ENCODE measurements at places on chromosomes 11 and 22.
A peak's percentile ranks its signal among the peaks of the same experiment; 100 is the strongest.

DNA sequence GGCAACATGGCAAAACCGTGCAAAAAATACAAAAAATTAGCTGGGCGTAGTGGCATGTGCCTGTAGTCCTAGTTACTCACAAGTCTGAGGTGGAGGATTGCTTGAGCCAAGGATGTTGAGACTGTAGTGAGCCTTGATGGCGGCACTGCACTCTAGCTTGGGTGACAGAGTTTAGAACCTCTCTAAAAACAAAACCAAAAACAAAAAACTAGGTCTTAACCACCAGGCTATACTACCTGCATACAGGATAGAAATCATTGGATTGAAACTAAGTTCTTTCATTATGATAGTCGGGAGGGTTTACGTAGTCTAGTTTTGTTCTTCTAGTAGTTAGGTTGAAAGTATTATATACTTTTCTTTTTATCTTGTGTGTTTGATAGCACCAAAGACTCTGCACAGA lies 5.8 kb downstream of the RNF214 start:
- no peak for DNase-seq

DNA sequence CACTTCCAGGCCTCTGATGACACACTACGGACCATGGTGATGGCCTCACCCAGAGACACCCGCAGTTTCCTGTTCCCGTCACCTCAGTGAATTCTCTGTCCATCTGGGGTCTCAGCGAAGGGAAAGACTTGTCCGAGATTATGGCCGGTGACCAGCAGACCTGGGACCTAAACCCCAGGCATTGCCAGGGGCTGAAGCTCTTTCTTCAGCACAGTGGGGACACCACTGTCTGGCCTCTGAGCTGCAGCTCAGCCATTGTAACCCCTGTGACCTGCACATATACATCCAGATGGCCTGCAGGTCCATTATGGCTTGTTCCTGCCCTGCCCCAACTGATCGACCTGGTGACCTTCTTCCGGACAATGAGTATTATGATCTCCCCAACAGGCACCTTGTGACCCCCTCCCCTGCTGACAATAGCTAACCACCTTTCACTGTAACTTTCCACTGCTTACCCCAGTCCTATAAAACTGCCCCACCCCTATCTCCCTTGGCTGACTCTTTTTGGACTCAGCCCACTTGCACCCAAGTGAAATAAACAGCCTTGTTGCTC lies 22.3 kb downstream of the CBX7 start:
- no peak for DNase-seq

DNA sequence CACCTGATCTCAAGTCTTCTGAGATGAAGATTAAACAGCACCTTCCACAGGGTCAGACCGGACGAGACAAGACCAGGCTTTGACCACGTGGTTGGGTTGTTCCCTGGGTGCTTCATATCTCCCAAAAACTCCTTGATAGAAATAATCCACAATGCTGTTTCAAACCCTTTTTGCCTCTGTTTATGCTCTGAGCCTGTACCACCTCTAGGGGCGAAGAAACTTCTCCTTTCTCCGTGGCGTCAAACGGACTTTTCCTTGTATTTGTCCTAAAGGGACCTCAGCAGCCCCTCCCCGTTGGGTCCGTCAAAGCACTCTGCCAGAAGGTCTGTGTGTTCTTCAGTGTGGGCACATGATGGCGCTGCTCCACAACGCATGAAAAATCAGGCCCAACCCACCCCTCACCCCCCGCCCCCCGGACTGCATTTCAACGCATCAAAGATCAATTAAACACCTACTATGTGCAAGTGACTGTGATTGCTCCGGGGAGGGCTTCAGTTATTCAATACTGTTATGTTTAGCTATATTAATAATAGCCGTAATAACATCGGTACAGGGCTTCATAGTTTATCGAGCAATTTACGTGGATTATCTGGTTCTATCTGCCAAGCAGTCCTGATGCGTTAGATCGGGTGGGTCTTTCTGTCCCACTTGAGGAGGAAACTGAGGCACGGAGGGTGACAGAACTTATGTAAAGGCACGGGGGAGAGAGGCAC lies 17.3 kb upstream of the EIF3D start:
- DNase-seq: peak; percentile 19

GRCh38 chr11:65362320-65362931 lies 7.9 kb downstream of the TIGD3 start:
- DNase-seq: no peak

- no peak for DNase-seq
Observed at GRCh38 chr11:68371171-68372041, 59.0 kb downstream of the LRP5 start.

GRCh38 chr22:42717197-42717928 lies 3.3 kb downstream of the A4GALT start:
- DNase-seq: no peak

DNA sequence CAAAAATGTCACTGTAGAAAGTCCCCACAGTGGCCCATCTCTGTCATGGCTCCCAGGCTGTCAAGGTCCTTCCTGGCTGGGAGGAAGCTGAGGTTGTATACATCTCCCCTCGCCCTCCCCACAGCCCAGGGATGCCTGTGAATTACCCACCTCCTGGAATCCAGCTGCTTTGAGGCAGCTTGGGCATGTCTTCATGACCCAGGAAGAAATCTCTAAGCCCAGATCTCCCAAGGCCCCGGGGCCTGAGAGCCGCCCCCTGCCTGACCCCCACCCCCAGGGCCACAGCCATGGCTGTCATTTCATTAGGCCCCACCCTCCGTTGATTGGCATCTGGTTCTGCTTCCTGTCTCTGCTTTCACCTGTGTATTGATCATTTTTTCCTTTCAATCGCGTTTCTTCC lies 207.5 kb downstream of the TBC1D22A start:
- no peak for DNase-seq

- no peak for DNase-seq
Observed at GRCh38 chr11:119479685-119480275, 56.8 kb upstream of the THY1 start.

DNA sequence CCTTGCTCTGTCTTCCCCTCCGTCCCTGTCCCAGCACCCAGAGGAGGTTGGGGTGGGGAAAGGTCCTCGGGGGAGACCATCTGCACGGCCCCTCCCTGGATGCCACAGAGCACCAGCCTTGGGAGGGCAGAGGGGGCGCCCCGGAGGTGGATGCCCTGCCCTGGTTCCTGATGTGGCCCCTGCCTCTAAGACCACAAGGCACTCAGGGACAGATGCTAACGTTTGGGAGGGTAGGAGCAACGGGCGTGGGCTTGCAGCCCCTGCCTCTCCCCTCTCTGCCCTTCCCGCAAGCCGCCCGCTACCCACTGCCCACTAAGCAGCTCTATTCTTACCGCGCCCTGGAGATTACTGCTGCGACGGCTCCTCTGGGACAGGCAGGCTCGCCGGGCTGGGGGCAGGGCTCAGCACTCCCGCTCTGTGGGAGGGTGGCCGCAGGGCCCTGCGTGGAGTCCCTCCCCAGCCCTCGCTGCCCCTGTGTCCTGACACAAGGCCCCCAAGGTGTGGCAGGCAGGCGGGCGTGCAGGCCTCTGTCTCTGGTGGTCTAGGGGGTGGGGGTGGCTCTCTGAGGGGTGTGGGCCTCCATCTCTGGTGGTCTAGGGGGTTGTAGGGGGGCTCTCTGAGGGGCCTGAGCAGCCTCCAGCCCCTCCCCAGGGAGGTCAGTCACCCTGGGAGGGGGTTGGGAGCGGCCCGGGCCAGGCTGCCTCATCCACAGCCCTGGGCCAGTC lies 14.9 kb downstream of the BRSK2 start:
- no peak for DNase-seq

DNA sequence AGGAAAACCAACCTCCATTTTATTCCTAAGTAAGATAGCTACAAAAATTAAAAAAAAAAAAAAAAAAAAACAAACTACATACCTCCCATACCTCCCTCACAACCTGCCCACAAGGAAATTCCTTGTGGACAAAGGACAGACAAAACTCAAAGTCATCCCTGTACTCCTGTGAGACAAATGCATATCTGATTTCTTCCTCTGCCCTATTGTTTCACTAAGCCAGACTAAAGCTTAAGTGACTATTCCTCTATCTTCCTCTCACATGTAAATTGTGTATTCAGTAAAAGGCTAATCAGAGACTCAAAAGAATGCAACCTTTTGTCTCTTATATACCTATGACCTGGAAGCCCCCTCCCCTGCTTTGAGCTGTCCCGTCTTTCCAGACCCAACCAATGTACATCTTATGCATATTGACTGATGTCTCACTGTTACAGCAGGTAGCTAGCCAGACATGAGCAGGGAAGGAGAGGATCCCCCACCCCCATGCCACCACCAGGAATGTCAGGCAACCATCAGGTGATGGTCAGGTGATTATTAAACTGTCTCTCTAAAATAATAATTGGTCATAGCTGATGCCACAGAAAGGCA lies 289.4 kb downstream of the SBF2 start:
- DNase-seq: no peak

- no peak for DNase-seq
Observed at GRCh38 chr11:6618117-6619003, 862 bp downstream of the TPP1 start.

- DNase-seq: no peak
Observed at GRCh38 chr11:65182258-65183170, 786 bp downstream of the CAPN1 start.

- no peak for DNase-seq
Observed at GRCh38 chr11:67745181-67745726, 70.8 kb upstream of the ALDH3B2 start.

- DNase-seq: no peak
Observed at GRCh38 chr11:45095691-45096010, 50.8 kb upstream of the PRDM11 start.

- DNase-seq: no peak
Observed at GRCh38 chr11:86040919-86041850, 27.7 kb downstream of the PICALM start.

DNA sequence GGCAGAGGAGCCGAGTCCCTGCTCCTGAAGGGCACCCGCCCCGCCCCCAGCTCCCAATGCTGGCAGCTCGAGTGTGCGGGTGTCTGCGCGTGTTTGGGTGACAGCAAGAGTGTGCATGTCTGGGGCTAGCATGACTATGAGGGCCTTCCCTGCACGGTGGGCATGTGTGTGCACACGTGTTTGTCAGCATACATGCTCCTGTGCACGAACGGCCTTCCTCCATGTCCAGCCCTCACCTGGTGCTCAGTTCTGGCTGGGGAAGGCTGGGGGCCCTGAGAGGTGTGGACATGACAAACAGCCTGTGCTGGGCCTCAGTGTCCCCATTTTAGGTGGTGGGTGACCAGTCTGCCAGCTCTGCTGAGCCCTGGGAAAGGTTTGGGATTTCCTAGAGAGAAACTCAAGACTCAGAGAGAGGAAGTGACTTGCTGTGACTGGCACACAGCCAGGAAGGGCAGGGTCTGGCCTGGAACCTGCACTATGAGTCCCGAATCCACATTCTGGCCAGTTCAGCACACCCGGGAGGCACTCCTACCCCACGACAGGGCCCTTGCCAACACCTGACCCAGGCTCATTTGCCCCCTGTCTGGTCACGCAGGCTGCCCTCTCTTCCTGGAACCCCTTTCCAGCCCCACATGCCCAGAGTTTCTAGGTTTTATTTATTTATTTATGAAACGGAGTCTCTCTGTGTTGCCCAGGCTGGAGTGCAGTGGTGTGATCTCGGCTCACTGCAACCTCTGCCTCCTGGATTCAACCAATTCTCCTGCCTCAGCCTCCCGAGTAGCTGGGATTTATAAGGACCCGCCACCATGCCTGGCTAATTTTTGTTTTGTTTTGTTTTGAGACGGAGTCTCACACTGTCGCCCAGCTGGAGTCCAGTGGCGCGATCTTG lies 3.3 kb upstream of the SHISA8 start:
- DNase-seq: no peak

DNA sequence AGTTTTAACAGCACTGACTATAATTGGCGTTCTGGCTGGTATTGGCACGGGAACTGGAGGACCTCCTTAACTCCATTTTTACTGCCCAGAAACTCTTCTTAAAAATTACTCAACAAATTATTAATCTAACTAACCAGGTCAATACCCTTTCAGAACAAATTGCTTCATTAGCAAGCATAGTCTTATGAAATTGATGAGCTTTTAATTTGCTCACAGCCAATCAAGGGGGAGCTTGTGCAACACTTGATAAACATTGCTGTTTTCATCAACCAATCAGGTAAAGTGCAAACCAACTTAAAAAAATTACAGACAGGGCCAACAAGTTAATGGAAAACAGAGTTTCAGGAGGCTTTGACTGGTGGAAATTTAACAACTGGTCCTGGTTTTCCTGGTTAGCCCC lies 4.6 kb upstream of the APOL3 start:
- DNase-seq: no peak

DNA sequence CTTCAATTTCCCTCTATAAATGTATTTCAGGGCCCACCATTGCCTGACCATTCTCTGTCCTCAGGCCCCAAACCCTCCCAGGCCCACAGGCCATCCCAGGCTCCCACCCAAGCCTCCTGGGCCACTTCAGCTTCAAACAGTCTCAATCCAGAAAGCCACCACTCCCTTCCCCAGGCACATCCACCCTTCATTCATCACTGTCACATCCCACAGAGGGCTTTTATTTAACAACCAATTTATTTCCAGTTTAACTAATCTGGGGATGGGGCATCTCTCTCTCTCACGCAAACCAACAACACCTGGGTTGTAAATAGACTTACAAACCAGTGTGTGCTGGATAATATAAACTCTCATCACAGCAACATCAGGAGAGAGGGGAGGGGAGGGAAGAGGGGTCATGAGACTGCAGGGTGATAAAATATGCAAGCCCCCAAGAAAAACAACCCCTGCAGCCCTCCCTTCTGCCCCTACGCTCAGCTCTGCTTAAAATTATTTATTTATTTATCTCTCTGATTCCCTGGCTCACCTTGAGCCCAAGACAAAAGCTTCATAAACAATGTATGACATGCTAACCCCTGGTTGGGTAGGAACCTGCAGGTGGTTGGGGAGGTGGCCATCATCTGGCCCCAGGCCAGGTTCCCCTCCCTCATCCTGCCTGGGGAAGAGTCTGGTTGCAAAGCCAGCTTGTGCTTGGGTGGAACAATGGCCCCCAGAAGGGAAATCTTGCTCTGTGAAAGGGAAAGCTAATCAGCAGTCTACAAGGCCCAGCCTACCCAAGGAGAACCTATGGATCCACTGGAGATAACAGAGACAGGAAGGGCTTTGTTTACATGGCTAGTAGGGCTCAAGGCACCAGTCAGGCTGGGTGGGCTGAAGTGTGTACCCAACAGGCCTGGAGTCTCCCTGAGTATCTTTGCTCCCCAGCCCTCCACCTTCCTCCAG lies 359.2 kb downstream of the BUD13 start:
- DNase-seq: no peak

- DNase-seq: no peak
Observed at GRCh38 chr11:65482306-65482850, 16.5 kb upstream of the MALAT1 start.

DNA sequence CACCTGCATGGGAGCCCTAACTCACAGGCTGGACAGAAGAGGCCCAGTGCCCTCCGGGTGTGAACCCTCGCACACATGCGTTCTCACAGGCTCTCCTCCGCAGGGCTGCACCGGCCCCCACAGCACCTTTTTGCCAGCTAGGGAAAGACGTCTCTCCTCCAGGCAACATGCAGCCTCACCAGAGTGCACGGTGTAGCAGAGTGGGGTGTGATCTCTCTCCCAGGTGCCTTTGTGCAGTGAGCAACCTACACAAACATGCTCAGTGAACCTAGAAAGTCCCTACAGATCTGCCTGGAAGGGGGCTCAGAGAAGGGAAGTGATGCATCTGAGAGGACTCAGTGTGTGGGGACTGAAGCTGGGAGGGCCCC lies 3.7 kb upstream of the CARNS1 start:
- no peak for DNase-seq
